T47D (cell line): ENCODE measurements at places on chromosomes 11 and 22.

DNA sequence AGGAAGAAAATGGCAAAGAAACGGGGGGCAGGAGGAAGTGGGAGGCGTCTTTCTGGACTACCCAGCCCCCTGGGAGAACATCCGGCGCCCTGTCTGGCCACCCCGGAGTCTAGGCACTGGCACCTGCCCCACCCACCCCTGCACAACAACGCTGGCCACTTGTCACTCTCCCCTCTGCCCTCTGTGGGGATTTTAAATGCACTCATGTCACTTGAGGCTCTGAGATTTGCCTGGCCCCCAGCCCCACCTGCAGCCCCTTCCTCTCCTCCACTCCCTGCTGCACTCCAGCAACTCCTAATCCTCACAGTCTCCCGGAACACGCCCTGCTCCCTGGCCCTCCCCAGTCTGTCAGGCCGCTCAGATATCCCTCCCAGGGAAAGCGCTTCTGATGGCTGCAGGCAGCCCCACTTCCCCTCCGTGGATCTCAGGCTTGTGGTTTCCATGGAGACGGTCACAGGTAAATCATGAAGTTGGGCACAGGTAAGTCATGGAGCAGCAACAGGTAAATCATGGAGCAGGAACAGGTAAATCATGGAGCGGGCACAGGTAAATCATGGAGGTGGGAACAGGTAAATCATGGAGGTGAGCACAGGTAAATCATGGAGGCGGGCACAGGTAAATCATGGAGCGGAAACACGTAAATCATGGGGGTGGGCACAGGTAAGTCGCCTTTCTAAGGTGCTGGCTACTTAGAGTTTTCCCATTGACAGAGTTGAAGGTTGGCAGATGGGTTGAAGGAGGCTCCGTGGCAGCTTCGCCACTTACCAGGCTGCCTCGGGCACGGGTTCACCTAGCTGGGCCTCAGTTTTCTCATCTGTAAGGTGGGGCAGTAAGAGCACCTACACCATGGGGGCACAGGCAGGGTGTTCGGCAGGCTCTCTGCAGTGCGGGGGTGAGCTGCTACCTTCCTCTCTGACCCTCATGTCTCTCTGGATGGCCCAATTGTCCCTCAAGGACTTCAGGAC is 79.0 kb upstream of the SHISAL1 start:
- no peak for DNase-seq

DNA sequence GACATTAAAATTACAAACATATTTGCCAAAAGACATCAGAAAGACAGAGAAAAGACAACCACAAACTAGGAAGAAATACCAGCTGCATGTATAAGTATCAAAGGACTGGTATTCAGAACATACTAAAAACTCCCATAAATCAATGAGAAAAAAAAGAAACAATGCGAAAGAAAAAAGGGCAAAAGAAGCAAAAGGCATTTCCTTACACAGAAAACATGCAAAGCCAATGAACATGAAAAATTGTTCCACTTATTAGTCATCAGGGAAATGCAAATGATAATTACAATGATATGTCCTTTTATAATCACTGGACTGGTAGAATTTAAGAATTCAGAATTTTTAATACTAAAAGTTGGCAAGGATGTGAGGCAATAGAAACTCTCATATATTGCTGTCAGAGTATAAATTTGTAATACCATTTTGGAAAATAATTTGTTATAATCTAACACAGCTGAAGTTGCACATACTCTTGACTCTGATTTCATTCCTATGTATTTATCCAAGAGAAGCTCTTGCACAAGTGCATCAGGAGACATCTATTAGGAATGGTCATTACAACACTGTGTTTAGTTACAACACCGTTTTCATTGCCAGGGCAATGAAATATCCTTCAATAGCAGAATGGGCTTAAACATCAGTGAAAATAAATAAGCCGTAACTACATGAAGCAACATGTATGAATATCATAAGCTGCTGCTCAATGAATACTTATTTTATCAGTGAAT is 279.7 kb downstream of the SWAP70 start:
- DNase-seq: no peak

- DNase-seq: peak; percentile 49
Measured at GRCh38 chr11:30586251-30587144, at the start of gene MPPED2. TSS of gene MPPED2 (minus strand) at chr11:30586353. CDS start at chr11:30580373, 5,980 bp downstream.

GRCh38 chr22:40176921-40177737 is 596 bp upstream of the TNRC6B start:
- peak; percentile 69 for DNase-seq

DNA sequence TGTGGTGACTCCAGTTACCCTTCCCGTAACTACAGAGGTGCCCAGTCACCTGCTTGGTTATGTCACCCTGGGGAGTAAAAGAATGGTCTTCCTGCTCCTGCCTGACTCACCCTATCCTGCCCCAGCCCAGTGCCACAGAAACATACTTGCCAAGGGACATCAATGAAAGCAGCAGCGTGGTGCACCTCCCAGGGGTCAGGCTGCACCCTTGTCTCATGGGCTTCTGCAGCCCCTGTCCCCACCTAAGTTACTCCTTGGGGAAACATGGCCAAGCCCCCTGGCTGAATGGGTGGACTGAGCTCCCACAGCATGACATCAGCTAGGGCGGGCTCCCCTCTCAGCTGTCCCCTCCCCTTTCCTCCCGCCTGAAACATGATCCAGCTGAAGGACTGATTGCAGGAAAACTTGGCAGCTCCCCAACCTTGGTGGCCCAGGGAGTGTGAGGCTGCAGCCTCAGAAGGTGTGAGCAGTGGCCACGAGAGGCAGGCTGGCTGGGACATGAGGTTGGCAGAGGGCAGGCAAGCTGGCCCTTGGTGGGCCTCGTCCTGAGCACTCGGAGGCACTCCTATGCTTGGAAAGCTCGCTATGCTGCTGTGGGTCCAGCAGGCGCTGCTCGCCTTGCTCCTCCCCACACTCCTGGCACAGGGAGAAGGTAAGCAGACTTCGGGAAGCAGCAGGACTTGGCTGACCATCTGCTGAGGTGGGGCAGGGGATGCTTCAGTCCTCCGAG is at the start of gene HTR3A:
Gene HTR3A (plus strand): TSS at position 368 of the 730 bp plus-strand sequence. CDS start 218 bp downstream, at position 586.
- no peak for DNase-seq
